ENCODE measurements at places on chromosomes 6 and 20. TPM values are rescaled to one million over a fixed set of nuclear protein-coding genes. Genes with fewer than 3 reads are reported as not detected.

GRCh38 chr20:62818592-62819493 is 2.0 kb downstream of the COL9A3 start:
- no peak overlapping the region for H3K27ac ChIP-seq
- H3K4me3 ChIP-seq: no peak overlapping the region
- no peaks in the 10 kb centered on the region for H3K36me3 ChIP-seq
- DNase-seq: peak; percentile 56
- peaks cover 66% of the 10 kb centered on the region for H3K27me3 ChIP-seq

GRCh38 chr6:113664909-113665308 is 192.2 kb upstream of the MARCKS start:
- no peak for DNase-seq
- peaks cover 15% of the 10 kb centered on the region for H3K4me1 ChIP-seq
- H3K27me3 ChIP-seq: no peaks in the 10 kb centered on the region
- H3K36me3 ChIP-seq: no peaks in the 10 kb centered on the region

DNA sequence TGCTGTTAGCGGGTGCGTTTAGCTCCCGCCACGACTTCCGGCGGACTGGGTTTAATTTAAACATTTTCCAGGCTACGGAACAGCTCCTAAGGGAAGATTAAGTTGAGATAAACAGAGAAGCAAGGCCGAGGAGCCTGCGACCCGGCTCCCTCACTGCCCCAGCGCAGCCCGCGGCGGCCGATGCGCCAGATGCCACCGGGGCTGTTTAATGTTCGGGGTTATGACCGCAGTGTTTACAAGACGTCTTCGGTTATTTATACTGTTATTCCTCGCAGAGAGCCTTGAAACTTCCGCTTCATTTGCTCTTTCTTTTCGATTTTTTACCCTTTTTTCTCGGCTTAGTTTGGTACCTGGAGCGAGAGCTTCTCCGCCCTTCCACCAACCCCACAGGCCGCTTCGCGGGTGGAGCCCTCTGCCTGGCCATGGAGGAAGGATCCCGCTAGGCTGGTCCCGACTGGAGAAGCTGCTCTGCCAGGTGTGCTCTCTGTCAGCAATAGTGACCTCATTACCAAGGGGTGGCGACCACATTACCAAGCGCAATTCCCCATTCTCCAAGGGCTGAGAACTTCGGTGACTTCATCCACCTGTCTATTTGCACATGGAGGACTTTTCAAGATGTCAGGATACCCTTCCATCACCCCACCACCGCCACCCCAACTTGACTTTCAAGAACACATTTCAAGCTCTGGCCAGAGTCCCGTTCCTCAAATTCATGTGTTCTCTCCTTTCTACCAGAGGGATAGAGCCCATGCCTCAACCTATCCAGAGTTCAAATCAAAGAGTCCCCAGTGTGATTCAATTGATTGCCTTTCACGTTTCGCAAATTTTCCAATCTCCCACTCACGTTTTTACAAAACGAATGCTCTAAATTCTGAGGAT is 4.1 kb downstream of the TCF21 start:
- H3K4me1 ChIP-seq: peaks cover 19% of the 10 kb centered on the region
- no peaks in the 10 kb centered on the region for H3K36me3 ChIP-seq
- peak overlapping the region; percentile 20 for H3K4me3 ChIP-seq
- peak overlapping the region; percentile 74 for H3K27ac ChIP-seq
- no peak for DNase-seq

The TRIM40 gene
- 14.8 TPM for total RNA-seq

The KLC4 gene
- 91.9 TPM for total RNA-seq

GRCh38 chr20:675453-676314 is at the start of gene SCRT2:
Gene SCRT2 (minus strand): TSS chr20:675802. CDS start chr20:675601, 201 bp downstream.
- no peak within 1 kb of the TSS for H3K27ac ChIP-seq
- H3K4me3 ChIP-seq: no peak within 1 kb of the TSS
- H3K36me3 ChIP-seq: no peaks in the 10 kb centered on the region
- H3K4me1 ChIP-seq: no peaks in the 10 kb centered on the region
- peaks cover 96% of the 10 kb centered on the region for H3K27me3 ChIP-seq

- H3K27ac ChIP-seq: no peak overlapping the region
- H3K27me3 ChIP-seq: no peaks in the 10 kb centered on the region
- DNase-seq: no peak
- no peaks in the 10 kb centered on the region for H3K36me3 ChIP-seq
These were observed 292.4 kb downstream of the CENPW start for GRCh38 chr6:126632271-126632670.

The LAMP5 gene
- 0.32 TPM for total RNA-seq

GRCh38 chr20:10427060-10427692 is 6.8 kb downstream of the MKKS start:
- no peaks in the 10 kb centered on the region for H3K36me3 ChIP-seq
- H3K27ac ChIP-seq: no peak overlapping the region
- H3K27me3 ChIP-seq: no peaks in the 10 kb centered on the region
- no peak overlapping the region for H3K4me3 ChIP-seq
- H3K4me1 ChIP-seq: peaks cover 35% of the 10 kb centered on the region

DNA sequence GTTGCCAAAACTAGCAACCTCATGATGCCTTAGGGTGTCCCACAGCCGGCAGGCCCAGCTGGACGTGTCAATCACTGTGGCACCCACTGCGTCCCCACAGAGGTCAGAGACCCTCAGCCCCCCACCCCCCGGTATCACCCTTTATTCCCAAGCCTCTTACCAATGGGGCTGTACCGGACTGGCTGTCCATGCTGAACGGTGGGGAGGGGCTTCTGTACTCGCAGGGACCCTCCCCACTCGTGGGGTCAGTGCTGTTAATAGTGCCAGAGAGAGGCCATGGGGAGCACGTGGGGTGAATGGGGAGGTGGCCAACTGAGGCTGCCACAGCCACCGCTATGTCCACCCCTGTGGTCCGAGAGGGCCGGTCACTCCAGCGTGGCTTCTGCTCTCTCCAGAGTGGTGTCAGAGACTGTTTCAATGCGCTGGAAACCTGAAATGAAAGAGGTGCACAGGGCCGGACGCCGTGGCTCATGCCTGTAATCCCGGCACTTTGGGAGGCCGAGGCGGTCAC is 68.6 kb downstream of the THBS2 start:
- no peaks in the 10 kb centered on the region for H3K36me3 ChIP-seq
- H3K4me3 ChIP-seq: no peak overlapping the region
- no peak for DNase-seq
- no peaks in the 10 kb centered on the region for H3K4me1 ChIP-seq
- H3K27me3 ChIP-seq: no peaks in the 10 kb centered on the region
- no peak overlapping the region for H3K27ac ChIP-seq

GRCh38 chr20:10004900-10005299 is 29.9 kb upstream of the ANKEF1 start:
- H3K36me3 ChIP-seq: no peaks in the 10 kb centered on the region
- H3K4me3 ChIP-seq: no peak overlapping the region
- H3K27me3 ChIP-seq: no peaks in the 10 kb centered on the region

The NNAT gene
- 33.0 TPM for total RNA-seq

DNA sequence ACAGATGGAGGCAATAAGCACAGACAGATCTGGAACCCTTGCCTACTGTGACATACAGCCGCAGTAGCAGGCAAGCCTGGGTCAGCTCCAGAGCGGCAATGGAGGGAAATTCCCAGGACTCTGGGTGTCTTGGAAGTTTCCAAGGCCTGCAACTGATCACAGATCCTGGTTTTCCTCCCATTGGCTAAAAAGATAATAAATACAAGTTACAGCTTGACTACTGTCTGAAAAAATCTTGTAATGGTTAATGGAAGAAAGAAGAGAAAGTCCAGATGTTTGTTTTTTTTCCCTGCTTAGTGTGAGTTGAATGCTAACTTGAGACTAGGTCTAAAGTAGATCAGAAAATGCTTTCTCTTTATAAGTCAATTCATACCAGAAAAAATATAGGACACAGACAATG is 307.6 kb downstream of the ALDH8A1 start:
- peaks cover 9% of the 10 kb centered on the region for H3K4me1 ChIP-seq
- no peaks in the 10 kb centered on the region for H3K36me3 ChIP-seq
- no peak overlapping the region for H3K27ac ChIP-seq
- DNase-seq: no peak
- no peaks in the 10 kb centered on the region for H3K27me3 ChIP-seq
- no peak overlapping the region for H3K4me3 ChIP-seq

GRCh38 chr20:25006431-25007167 is 14.0 kb upstream of the APMAP start:
- no peak overlapping the region for H3K4me3 ChIP-seq
- H3K4me1 ChIP-seq: peaks cover 4% of the 10 kb centered on the region
- no peaks in the 10 kb centered on the region for H3K36me3 ChIP-seq
- no peak for DNase-seq
- peak overlapping the region; percentile 64 for H3K27ac ChIP-seq

The GABRR1 gene
- total RNA-seq: 0.14 TPM

GRCh38 chr6:41028561-41029412 is 10.2 kb downstream of the UNC5CL start:
- no peaks in the 10 kb centered on the region for H3K36me3 ChIP-seq
- H3K4me3 ChIP-seq: peak overlapping the region; percentile 0
- peak overlapping the region; percentile 71 for H3K27ac ChIP-seq
- peaks cover 20% of the 10 kb centered on the region for H3K4me1 ChIP-seq
- H3K27me3 ChIP-seq: no peaks in the 10 kb centered on the region

The XKR7 gene
- under 0.01 TPM for total RNA-seq

The MOG gene
- not detected for total RNA-seq

The JPH2 gene
- 24.3 TPM for total RNA-seq

The LAMA2 gene
- 12.3 TPM for total RNA-seq

The CNBD2 gene
- total RNA-seq: not detected

GRCh38 chr6:31114541-31114878 is at the start of gene PSORS1C1:
Gene PSORS1C1 (plus strand): TSS chr6:31114800. CDS start chr6:31129633, 14,833 bp downstream.
- peak; percentile 88 for DNase-seq
- H3K4me1 ChIP-seq: peaks cover 21% of the 10 kb centered on the region
- peak within 1 kb of the TSS; percentile 60 for H3K27ac ChIP-seq
- H3K4me3 ChIP-seq: peak within 1 kb of the TSS; percentile 12
- H3K27me3 ChIP-seq: no peaks in the 10 kb centered on the region
- no peaks in the 10 kb centered on the region for H3K36me3 ChIP-seq

GRCh38 chr6:118813775-118814174 is 80.2 kb upstream of the ASF1A start:
- no peaks in the 10 kb centered on the region for H3K4me1 ChIP-seq
- H3K4me3 ChIP-seq: no peak overlapping the region

DNA sequence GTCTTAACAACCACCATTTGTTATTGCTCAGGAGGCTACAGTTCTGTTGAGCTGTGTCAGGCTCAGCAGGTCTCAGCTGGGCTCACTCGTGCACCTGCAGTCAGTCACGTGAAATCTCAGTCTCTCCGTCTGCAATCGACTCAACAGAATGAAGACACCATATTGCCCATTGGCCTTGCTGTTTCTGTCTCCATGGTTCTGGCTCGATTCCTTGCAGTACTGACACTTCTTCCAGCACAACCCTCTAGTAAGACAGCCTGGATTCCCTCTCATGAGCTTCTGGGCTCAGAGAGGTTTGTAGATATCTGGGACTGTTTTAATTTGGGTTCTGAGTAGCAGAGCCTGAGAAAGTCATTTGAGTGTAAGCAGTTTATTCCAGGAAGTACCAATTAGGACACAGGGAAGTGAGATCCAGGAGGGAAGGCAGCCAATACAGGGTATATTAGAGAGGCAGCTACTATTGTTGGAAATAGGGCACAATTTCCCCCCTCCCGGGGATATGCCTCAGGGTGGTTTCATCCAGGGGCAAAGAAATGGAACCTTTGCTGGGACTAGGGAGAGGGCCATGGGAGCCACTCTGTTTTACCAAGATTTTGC is 87.4 kb upstream of the RALGAPA2 start:
- no peaks in the 10 kb centered on the region for H3K36me3 ChIP-seq
- H3K27me3 ChIP-seq: no peaks in the 10 kb centered on the region
- H3K27ac ChIP-seq: no peak overlapping the region

Measured in transverse colon (tissue), 4 donors.